ENCODE measurements at places on chromosomes 5 and 9. TPM values are rescaled to one million over a fixed set of nuclear protein-coding genes. Genes with fewer than 3 reads are reported as not detected.

PURA gene
- total RNA-seq: 15.2 TPM

PIGO gene
- total RNA-seq: 17.8 TPM

DNA sequence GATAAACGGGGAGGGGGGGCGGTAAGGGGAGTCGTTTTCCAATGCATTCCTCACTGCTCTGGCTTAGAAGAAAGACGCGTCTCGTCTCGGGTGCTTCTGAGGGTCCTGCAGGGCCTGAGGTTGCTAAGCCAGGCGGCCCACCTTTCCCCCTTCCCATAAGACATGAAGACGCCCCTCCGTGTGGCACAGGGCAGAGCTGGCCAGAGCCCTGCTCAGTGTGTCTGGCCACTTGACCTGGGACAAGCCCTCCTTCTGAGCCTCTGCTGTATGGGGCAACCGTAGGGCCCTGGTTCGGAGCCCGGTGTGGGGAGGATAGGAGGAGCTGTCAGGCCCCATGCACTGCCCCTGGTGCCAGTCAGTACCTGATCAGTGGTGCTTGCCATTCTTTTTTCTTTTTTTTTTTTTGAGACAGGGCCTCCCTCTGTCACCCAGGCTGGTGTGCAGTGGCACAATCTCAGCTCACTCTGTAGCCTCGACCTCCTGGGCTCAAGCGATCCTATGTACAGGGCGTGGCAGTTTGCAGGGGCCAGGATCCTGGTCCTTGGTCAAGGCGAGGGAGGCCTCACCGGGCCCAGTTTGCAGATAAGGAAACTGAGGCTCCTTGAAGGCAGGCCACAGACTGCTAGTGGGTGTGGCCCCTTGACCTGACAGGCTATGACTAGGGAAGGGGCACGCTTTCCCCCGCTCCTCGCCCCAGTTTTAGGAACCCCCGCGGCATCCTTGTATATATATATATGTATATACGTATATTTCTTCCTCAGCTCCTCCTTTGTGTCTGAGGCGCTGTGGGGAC is 172.3 kb upstream of the IER5L start:
- no peak for DNase-seq

GRCh38 chr5:133325864-133326263 is 274.1 kb downstream of the HSPA4 start:
- DNase-seq: no peak

DNA sequence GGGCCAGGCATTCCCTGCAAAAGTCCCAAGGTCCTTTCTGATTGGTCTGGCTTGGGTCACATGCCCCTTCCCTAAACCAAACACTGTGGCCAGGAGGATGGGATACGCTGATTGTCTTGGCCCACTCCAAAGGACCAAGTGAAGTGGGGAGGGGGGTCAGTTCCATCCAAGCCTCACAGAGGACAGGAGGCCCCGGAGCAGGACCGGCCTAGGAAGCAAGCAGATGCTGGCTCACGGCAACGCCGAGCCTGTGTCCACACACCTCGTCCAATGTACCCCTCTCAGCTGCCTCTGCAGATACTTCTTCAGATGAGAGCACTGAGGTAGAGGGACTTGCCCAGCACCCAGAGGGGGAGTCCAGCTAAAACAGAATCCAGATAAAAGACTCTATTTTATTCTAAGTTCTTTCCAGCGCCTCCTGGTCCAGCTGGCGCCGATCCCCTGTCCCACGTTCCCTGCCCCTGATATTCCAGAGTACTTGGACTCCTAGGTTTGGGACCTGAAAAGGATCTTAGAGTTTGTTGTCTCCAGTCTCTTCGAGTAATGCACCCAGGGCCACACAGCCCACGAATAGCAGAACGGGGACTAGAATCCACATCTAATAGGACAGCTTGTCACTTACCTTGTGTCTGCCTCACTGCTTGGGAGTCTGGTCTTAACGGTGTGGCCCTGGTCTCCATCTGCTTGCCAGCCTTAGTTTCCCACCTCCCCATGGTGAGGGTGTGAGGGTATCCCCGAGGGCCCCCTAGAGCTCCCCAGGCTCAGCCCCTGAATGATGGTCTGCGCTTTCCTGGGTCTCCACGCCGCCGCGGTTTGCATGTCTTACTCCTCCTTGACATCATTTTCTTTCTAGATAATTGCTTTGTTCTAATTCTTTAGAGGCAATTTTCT is 72.4 kb upstream of the UNC5A start:
- DNase-seq: no peak

DNA sequence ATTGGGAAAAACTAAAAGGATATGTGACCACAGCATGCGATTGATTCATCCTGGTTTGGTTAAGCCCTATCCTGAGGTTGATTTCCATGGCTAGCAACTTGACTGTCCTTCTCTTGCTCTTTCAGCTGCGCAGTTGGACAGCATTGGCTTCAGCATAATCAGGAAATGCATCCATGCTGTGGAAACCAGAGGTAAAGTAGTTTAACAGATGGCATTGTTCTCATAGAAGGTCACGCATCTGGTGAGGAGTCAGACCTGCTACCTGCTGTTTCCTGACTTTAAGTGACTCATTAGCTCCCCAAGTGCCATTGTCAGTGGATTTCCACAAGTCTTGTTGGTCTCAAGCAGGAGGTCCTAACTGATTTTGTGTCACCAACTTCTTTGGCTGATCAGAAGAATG is 266.9 kb downstream of the ARHGAP26 start:
- DNase-seq: peak; percentile 57

GRCh38 chr9:88696501-88696900 is 161.5 kb downstream of the NXNL2 start:
- DNase-seq: no peak

GRCh38 chr5:173538018-173538417 is 78.4 kb downstream of the BOD1 start:
- no peak for DNase-seq

DNA sequence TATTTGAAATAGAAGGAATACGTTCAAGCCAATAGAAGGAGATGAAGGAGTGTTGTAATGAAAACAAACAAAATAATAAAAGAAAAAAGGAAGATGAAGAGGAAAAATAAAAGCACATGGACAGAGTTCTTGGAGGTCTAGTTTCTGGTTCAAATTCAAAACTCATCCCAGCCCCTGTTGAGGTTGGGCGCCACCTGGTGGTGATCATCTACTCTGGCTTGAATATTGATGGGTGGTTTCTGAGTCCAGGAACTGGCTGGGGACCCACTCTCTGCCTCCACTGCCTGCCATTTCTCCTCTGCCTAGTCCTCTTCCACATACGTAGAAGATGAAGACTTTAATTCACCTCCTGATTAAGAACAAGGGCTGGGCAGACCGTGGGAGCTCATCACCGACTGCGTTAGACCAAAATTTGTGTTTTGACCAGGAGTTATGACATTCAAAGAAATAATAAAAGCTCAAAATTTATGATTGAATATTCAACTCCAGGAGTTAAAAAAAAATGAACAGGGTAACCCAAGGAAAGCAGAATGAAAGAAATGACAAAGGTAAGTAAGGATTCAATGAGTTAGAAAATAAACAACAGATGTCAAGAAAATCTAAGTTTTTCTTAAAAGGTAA is 99.0 kb upstream of the SLC1A3 start:
- peak; percentile 42 for DNase-seq

Data from mammary epithelial cell (primary cell).